ENCODE measurements at places on chromosomes 16 and 17.

- peak; percentile 90 for DNase-seq
Observed at GRCh38 chr16:72172105-72173034, at the start of gene PMFBP1. Gene PMFBP1 (minus strand): TSS chr16:72172155. CDS start chr16:72171208, 947 bp downstream.

- no peak for DNase-seq
Observed at GRCh38 chr16:56257666-56258342, 66.5 kb downstream of the GNAO1 start.

- DNase-seq, result peak; percentile 49
Observed at GRCh38 chr17:8362651-8363332, 13.7 kb downstream of the KRABD2 start.

DNA sequence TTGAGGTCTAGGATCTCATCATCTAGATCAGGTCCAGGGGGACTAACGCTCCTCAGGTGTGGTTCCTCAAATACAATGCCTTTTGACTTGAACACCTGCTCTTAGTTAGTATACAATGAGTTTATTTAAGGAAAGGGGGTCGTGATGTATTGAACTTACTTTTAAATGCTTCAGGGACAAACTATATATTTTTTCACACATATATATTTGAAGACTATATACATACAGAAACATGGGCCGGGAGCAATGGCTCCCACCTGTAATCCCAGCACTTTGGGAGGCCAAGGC lies 11.5 kb upstream of the USP32 start:
- no peak for DNase-seq

DNA sequence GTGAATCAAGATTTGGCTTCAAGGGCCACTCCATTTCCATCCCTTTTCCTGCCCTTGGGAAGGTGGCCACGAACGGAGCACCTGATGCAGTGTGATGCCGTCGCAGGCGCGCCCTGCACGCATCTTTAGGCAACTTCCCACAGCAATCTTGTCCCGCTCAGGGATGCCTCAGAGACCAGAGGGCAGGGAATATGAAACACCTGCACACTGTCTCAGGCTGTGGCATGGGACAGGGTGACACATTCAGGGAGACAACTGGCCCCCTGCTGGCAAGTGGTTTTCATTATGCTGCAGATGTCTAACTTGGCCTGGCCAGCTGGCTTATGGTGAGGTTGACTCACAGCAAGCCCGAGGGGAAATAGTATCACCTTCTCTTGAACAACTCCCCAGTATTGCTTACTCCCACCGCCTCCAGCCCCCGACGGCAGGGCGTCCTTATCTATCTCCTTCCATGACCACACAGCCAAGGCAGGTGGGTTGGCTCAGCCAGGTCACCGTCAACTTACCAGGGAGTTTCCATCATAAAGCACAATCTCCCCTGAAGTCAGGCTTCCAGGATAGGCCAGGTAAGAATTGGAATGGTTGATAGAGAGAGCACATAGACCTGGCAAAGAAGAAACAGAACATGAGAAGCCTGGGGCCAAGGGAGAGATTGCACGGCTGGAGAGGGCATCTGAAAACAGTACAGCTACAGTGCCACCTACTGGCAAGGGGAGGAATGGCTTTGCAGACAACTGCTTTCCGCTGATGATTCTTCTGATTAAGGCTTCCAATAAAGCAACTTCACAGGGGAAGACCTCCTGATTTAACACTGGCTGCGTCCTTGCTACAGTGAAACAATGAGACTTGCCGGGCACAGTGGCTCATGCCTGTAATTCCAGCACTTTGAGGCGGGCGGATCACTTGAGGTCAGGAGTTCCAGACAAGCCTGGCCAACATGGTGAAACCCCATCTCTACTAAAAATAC lies 21.1 kb downstream of the WIPI1 start:
- DNase-seq, result peak; percentile 78

DNA sequence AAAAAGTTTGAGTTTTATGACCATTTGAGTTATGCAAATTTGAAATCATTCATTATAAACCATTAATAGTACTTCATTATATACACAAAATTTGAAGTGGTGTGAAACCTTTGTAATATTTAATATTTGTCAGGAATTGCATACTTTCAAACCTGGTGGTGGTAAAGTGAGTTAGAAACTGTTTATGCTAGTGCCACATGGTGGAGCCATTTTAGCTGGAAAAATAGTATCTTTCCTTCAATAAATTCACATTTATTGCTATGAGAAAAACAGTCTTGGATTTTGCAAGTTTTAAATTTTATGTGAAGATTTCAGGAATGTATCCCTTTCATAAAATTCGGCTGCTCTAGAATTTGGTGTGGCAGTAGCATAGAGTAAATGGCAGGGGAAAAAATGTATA lies 7.3 kb upstream of the BLMH start:
- peak; percentile 29 for DNase-seq

DNA sequence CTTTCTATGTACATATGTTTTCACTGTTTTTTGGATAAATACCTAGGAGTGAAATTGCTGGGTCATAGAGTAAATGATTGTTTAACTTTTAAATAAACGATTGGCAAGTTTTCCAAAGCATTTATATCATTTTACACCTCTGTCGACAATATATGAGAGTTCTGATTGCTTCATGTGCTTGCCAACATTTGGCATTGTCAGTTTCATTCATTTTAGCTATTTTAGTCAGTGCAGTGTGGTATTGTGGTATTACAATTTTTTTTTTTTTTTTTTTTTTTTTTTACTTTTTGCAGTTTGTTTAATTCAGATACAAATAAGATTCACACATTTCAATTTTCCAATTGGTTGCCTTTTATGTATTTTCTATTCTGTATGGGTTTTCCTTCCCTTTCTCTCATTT lies 26.0 kb downstream of the TADA2A start:
- no peak for DNase-seq

- DNase-seq, result peak; percentile 86
Observed at GRCh38 chr17:37392024-37392590, 14.5 kb downstream of the ACACA start.

DNA sequence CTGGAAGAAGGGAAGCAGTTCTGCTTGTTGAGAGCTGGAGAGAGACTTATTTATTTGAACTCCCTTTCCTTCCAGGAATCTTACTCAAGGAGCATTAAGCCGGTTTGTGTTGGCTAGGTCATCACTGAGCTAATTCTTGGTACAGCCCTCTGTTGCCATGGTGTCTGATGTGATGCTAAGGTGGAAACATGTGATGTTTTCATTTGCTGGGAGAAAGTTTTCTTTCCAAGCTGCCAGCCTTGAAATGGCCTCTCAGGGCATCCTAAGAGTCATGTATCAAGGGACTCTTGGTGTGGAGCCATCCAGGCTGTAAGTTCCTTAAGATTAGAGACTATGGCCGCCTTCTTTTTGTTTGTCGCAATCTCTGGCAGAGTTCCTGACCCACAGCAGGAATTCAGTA lies 4.2 kb downstream of the PSKH1 start:
- DNase-seq, result peak; percentile 71

DNA sequence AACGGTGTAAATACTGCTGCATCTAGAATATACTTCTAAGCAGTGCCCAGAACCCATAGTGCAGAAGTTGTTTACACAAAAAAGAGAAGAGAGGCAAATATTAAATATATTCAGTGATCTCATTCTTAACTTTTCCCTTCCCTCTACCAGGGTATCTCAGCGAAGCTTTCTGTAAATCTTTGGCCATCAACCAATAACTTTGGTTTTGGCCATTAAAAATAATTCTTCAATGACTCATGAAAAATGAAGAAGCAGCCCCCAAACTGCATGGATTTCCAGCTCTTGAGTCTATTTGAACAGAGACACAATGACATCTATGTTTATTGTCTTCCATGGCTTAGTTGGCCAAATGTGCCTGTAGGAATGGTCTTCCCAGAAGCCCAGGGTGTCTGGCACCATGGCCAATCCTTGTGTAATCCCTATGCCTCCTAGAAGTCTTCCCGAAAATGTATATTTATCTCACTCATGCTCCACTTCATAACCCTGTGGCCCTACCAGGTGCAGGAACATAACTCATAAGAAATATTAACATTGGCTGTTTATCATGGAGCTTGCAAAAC lies 646.6 kb downstream of the TOX3 start:
- DNase-seq, result no peak

GRCh38 chr16:75471723-75472633 lies 7.5 kb upstream of the TMEM170A start:
- peak; percentile 69 for DNase-seq

DNA sequence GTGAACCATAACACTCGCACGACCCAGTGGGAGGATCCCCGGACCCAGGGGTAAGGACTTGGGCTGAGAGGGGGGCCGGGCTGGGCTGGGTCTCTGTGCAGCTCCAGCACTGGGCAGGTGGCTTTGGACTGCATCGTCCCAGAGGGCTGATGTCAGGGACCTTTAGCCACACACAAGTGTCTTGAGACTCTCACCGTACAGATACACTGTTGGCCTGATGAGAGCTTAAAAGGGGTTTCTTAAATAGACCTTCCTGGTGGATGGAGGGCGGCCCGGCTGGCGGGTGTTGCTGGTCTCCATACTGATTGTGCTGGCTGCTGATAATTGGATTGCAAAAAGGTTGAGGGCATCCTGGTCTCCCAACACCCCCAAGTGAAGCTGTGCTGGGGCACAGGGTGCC lies 21.7 kb upstream of the CLEC18A start:
- no peak for DNase-seq

- no peak for DNase-seq
Observed at GRCh38 chr17:28196636-28197035, 122.4 kb upstream of the TMEM97 start.

DNA sequence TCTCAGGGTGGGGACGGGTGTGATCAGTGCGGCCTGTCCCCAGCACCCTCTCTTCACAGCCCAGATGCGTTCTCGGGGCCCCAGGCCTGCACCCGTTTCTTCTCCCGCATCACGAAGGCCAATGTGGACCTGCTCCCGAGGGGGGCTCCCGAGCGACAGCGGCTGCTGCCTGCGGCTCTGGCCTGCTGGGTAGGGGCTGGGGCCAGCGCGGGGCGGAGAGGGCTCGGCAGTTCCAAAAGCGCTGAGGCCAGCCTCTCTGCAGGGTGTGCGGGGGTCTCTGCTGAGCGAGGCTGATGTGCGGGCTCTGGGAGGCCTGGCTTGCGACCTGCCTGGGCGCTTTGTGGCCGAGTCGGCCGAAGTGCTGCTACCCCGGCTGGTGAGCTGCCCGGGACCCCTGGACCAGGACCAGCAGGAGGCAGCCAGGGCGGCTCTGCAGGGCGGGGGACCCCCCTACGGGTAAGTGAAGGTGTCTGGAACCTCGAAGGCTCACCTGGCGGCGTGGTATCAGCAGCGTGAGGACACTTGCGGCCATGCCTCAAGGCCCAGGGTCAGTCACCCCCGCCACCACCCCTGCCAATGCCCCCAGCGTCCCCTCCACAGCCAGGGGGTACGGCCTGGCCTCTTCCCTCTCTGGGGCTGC lies 4.4 kb downstream of the MSLN start:
- no peak for DNase-seq

GRCh38 chr17:54901230-54901822 lies 674 bp downstream of the TOM1L1 start:
- no peak for DNase-seq

GRCh38 chr17:82963104-82963950 lies 116.1 kb upstream of the METRNL start:
- peak; percentile 71 for DNase-seq

- no peak for DNase-seq
Observed at GRCh38 chr16:73775841-73776388, 520.7 kb upstream of the PSMD7 start.

DNA sequence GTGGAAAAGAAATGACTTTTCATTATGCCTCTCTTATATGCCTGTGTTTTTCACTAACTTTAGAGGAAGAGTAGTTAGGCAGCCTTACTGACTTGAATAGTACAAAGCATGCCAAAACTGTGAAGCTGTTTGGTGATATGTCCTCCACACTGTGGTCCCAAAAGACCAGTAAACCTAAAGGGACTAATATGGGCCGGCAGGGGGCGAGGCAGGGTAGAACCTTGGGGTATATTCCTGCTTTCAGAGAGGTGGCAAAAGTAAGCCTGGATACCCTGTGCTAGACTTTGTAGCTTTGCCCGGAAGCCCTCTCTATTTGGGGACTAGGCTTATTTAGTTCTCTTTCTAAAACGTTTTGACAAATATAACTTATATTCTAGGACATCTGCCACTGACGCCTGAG lies 36.5 kb upstream of the VWA3A start:
- DNase-seq, result no peak

DNA sequence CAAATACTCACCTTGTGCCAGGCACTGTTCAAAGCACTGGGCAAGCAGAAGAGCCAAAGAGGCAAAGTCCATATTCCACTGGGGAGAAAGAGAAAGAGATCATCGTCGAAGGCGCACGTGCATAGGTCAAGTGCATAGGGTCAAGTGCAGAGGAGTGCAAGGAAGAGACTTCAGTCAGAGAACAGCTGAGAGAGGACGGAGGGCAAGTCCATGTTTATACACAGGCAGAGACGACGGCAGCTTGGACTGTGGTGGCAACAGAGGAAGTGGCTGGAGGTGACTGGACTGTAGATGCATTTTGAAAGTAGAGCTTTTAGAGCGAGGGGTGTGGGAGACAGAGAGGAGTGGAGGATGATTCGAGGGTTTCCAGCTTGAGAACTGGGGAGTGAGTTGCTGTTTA lies 74.7 kb upstream of the SDK2 start:
- DNase-seq, result no peak

DNA sequence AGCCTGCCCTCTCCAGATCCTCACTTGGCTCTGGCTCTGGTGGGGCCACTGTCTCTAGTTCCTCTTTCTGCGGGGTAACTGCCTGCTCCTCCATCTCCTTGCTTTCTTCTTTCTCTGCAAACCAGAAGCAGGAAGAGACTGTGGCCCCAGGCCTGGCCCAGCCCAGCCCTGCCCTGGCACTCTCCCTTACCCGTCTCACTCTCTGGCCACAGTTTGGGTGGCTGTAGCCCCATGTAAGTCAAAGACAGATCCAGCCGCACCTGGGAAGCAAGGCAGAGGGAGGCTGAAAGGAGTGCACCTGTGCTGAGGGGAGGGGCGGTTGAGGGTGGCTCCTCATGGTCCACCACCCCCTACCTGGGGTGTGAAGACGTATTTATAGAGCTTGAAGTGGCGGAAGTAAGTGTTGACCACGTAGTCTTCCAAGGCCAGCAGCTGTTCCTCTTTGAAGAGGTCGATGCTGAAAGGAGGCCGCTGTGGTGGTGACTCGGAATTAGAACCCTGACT lies 2.8 kb downstream of the CFAP119 start:
- DNase-seq, result no peak

- DNase-seq, result no peak
Observed at GRCh38 chr17:64232466-64233262, 30.4 kb downstream of the TEX2 start.

GRCh38 chr17:64505340-64506200 lies 519 bp downstream of the DDX5 start:
- DNase-seq, result peak; percentile 81

- DNase-seq, result no peak
Observed at GRCh38 chr17:30930495-30930894, 8.8 kb downstream of the ADAP2 start.

DNA sequence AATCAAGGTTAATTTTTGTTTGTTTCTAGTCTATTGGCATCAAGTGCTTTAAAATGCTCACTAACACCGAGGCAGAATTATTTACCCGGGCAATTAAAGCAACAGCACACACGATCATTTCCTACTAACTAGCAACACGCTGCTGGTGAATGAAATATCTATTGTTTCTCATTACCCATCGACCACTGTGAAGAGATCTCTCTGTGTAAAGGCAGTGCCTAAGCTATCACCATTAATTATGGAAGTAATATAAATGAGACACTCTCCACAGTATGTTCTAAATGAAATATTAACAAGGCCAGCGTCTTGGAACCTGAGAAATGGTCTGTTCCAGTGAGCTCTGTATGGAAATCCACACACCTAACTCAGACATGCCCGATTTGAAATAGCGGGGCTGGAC lies 397.6 kb downstream of the MAF start:
- no peak for DNase-seq

Measured in iris pigment epithelial cell (primary cell).